ENCODE measurements at places on chromosomes 2 and 18.

GRCh38 chr2:118774458-118775133, 72.9 kb downstream of the EN1 start:
- peak; percentile 47 for DNase-seq

- no peak for DNase-seq
Measured at GRCh38 chr2:157260533-157261198, 3.2 kb downstream of the GALNT5 start.

GRCh38 chr18:79567481-79568147, 112.0 kb upstream of the CTDP1 start:
- peak; percentile 77 for DNase-seq

DNA sequence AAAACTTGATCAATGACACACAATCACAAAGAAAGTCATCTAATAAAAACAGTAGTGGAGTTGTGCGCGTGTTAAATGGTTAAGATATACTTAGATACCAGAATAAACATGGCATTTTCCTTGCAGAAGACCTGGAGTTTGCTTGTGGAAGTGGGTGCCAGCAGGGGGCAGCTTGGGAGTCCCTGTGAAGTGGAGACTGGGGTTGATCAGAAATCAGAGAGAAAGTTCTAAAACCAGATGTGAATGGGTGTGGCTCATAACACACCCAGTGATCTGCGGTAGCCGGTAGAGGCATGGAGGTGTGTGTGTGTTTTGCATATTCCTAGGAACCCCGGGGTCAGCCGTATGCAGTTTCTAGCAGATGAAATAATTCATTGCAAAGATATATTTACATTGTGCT, 300.1 kb upstream of the TRIB2 start:
- DNase-seq = peak; percentile 75

- DNase-seq = no peak
Measured at GRCh38 chr18:74137920-74138538, 9.6 kb downstream of the FBXO15 start.

DNA sequence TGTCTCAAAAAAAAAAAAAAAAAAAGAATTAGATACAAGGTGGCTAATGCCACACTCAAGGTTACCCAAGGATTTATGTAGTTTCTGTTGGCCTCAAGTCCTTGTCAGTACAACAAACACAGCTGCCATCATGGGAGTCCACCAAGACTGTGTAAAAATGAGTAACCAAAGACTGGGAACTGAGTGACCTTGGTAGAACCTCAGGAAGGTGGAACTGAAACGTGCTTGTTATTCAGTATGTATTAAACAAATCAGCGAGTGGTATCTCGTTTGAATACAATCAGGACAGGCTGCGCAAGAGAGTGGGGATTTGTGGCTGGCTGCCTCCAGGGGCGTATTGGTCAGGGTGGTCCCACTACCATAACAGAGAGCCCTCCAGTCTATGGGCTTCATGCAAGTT, 1.6 kb upstream of the SFTPB start:
- no peak for DNase-seq

GRCh38 chr2:163698857-163699256, 37.0 kb downstream of the FIGN start:
- no peak for DNase-seq

DNA sequence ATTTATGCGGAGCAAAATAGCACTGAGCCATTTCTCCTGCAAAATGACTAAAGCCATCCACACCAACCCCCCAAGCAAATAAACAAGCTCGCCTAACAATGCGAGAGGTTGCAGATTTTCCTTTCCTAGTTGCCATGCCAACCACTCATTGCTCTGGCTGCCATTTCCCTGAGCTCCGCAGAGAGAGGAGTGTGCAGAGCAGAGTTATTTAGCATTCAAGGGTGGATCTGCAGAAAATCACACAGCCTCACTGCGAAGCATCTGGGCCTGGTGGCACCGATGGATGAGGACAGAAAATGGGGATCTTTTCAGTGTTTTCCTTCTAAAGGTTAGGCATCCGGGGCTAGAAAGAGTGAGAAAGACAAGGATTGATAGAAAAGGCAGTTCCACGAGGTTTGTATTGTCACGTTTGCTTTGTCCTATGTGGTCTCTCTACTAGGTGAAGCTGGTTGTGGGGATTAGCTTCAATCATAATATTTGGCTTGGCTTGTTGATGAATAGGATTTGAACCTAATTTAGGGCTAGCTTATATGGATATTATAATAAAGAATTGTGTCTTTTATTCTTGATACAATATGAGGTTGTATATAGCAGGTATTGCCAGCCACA, 110.2 kb upstream of the UNC80 start:
- no peak for DNase-seq

GRCh38 chr2:154556607-154557006, 141.9 kb upstream of the KCNJ3 start:
- DNase-seq = no peak

DNA sequence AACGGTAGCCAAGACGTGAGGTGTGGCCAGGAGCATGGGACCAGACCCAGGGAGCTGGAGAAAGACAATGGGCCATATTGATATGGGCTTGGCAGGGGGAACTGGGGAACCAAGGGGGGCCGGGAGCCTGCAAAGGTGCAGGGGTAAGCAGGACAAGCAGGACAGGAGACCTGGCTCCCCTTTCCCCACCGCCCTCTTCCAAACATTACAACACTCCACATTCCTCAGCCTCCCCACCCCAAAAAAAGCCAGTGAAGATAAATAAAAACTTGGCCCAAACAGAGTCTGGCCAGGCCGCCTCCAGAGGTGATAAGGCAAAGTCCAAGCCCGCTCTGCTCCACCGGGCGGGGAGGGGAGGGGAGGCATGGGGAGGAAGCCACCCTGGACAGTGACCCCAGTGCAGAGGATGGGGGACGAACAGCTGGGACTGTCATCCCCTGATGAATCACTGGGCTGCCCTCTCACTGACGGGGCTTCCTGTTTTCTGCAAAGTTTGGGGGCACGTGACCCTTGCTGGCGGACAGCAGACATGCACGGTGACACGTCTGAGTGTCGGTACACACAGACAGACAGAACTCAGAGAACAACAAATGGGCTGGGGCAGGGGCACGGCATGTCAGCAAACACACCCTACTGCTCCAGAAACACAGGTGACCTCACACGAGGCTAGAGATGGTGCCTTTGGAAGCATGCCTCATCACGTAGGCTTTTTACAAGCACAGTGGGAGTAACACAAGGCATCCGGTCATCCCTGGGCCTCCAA, 100.2 kb downstream of the TNS1 start:
- DNase-seq = peak; percentile 71

- DNase-seq = no peak
Measured at GRCh38 chr2:10471955-10472354, 23.8 kb upstream of the ODC1 start.

DNA sequence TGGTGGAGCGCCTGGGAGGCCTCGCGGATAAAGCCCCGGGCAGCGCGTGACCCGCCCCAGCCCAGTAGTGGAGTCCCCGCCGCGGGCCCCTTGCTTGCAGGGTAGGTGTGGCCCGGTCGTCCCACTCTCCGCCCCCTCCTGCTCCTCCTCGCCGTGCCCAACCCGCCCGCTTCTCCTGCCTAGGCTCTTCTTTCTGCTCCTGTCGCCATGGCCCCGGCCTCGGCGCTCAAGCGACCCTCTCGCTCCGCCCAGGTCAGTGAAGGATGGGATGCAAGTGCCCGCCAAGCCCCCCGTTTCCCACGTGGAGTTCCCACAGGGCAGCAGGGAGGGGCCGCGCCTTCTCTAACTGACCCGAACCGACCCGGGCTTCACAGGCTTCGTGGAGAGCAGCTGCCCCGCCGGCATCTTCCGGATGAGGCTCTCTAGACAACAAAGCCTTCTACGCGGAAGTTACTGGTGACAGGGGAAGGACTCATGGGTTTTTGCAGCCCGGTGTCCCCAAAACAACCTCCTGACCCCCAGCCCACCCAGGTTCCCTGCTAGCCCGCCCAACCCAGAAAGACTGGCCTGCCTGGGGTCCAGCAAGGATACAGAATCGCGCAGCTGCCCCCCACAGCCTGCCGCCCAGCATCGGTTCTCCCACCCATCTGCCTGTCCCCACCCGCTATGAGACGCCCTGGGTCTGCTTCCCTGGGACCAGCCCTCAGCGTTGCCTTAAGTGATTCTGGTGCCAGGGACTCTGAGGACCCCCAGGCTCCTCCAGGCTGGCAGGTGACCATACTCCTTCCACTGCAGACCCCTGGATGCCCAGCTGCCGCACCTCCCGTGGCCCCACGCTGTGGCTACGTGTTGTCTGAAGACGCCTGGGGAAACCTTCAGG, 32.8 kb downstream of the TTC32 start:
- peak; percentile 9 for DNase-seq

GRCh38 chr18:79507546-79508480, 112.1 kb downstream of the NFATC1 start:
- DNase-seq = peak; percentile 52

DNA sequence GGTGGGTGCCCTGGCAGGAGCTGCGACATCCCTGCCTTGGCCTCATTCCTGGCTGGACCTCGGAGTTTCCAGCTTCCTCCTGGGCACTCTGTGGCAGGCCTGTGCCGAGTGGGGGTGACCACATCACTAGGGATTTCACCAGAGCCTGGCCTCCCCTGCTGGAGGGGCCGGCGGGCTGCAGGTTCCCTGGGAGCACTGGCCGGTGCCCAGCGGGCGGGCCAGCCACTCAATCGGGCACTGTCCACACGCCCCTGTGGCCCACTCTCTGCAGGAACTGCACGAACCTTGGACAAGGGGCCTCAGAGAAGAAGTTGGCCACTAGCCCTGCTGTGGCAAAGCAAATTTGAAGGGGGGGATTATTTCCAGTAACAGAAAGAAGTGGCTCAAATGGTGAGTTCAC, 110.7 kb upstream of the APCDD1 start:
- no peak for DNase-seq

DNA sequence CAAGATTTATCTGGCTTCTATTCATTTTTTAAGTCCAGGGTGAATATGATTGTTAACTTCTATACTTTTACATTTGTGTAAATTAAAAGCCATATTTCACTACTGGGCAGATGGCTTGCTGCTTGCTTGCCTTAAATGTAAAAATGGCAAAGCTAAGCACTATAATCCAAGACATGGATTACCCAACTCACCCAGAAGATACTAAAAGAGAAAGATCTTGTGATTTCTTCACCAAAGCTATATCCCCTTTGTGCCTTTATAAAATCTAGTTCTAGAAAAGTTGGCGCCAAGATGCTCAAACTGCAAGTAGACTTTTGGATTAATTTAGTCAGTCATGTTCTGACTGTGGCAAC, 48.7 kb upstream of the PKDCC start:
- no peak for DNase-seq

GRCh38 chr18:10420561-10421352, 33.7 kb upstream of the APCDD1 start:
- peak; percentile 78 for DNase-seq

DNA sequence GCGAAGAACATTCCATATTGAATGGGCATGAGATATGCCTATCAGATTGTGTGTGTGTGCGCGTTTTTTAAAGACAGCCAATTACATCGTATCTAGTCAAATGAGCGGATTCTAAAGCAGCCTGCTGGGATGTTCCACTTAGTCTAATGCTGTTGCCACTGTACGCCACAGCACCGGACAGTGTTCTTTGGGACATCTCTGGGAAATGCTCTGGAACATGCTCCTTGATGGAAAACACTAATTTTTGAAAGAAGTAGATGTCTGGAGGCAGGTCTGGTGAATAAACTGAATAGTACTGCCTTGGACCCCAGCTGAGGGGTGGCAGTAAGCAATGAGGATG, 3.6 kb upstream of the TMEM150A start:
- no peak for DNase-seq

DNA sequence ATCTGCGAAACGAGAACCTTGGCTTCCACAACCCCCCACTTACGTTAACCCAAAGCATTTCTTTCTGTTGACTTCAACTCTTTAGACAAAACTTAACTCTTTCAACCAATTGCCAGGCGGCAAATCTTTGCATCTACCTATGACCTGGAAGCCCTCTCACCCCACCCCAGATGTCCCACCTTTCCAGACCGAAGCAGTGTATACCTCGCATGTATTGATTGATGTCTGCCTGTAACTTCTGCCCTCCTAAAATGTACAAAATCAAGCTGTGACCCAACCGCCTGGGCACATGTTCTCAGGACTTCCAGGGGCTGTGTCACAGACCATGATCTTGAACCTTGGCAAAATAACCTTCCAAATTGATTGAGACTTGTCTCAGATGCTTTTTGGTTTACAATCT, 12.3 kb downstream of the AQP12B start:
- no peak for DNase-seq

DNA sequence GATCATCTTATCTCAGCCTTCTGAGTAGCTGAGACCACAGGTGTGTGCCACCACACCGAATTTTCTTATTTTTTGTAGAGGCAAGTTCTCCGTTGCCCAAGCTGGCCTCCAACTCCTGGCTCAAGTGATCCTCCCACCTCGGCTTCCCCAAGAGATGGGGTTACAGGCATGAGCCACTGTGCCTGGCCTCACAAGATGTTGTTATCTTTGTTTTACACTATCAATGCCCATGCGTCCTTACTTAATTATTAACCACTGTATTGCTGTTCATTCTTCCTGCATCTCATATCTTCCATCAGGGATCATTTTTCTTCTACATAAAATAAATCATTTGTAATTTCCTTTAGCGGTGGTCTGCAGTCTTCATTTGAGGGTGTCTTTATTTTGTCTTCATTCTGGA, 181.9 kb downstream of the TGIF1 start:
- DNase-seq = no peak

DNA sequence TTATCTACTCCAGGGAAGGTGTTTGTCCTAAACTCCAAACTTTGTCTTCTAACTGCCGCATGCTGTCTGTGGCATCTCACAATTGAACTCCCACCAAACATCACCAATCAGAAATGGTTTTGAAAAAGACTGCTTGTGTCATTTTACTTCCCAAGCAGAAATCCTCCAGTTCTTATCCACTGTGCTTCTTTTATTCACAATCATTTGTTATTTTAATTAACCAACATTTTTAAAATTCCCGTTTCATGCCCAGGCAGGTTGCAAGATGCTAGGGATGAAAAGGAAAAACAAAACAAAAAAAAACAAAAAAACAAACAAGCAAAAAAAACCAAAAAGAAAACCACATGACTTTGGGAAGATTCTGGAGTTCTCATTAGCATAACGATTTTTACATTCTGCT, 63.5 kb upstream of the RAB27B start:
- no peak for DNase-seq

GRCh38 chr18:46546111-46546640, 110.8 kb downstream of the LOXHD1 start:
- DNase-seq = no peak

- DNase-seq = no peak
Measured at GRCh38 chr18:23902396-23902795, 112.2 kb upstream of the TTC39C start.
